ENCODE measurements at places on chromosomes 3 and 15.
A peak's percentile ranks its signal among the peaks of the same experiment; 100 is the strongest.

- no peak for DNase-seq
Measured at GRCh38 chr3:132925256-132925930, 112.8 kb upstream of the TMEM108 start.

- DNase-seq = no peak
Measured at GRCh38 chr3:47376393-47376792, 4.4 kb upstream of the PTPN23 start.

DNA sequence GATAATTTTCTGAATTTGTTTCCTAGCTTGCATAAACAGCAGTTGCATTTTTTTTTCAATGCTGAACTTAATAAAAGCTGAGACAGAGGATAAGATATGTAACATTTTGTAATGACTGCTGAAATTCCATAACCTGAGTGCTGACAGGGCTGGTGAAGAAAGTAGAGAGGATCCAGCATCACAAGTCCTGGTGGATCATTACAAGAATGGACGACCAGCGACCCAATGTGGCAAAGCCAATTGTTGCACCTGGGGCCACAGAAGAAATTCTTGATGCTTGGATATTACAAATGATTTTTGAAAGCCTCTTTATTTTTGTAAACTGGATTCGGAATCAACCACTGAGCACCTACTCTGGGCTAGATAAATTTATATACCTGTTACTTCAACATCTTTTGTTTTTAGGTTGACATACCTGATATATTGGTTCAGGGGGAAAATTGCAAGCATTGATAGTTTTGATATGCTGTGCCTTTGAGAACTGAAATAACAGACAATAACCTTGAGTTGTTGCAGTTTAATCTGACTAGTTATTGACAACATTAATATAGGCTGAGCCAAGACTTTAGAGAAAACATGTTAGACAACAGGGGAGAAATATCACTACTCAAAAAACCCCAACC lies 3.9 kb upstream of the ACTL6A start:
- DNase-seq = peak; percentile 21

GRCh38 chr3:48614044-48614443 lies 4.6 kb upstream of the UQCRC1 start:
- DNase-seq = peak; percentile 33

GRCh38 chr15:40243126-40243810 lies 4.4 kb downstream of the PAK6 start:
- no peak for DNase-seq

GRCh38 chr3:186588632-186589031 lies 18.1 kb downstream of the DNAJB11 start:
- no peak for DNase-seq

GRCh38 chr15:33968224-33968623 lies at the start of gene CHRM5:
CHRM5 (plus strand) TSS chr15:33968497; CDS start chr15:34062718, 94,221 bp downstream.
- no peak for DNase-seq

DNA sequence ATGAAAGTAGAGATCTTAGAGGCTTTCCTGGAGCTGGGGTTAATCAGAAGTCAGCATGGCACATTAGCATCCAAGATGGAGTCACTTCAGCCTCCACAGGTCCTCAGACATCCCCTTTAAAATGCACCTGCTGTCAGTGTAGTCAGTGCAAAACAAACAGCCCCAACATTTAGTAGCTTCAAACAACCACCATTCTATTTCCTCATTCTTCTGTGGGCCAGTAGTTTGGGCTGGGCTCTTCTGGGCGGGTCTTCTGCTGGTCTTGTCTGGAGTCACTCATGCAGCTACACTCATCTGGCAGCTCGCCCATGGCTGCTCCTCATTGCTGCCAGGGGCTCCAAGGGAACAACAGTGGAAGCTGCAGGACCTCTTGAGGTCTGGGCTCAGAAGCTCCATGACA lies 99.9 kb downstream of the TLE3 start:
- no peak for DNase-seq

DNA sequence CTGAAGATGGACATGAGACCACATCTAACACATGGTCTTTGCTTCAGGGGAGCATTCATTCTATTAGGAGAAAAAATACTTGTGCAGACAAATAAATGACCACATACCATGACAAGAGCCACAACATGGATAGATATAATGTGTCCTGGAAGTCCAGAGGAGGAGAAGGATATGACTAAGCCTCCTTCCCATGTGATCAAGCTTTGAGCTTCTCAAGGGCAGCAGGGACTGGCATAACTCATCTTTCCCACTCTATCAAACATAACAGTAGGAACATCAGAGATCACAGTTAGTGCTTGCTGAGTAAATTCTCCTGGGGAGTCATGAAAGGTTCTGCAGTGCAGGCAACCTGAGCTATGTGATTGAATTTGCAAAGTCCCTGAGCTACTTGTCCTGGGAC lies 86.0 kb upstream of the LPP start:
- no peak for DNase-seq

DNA sequence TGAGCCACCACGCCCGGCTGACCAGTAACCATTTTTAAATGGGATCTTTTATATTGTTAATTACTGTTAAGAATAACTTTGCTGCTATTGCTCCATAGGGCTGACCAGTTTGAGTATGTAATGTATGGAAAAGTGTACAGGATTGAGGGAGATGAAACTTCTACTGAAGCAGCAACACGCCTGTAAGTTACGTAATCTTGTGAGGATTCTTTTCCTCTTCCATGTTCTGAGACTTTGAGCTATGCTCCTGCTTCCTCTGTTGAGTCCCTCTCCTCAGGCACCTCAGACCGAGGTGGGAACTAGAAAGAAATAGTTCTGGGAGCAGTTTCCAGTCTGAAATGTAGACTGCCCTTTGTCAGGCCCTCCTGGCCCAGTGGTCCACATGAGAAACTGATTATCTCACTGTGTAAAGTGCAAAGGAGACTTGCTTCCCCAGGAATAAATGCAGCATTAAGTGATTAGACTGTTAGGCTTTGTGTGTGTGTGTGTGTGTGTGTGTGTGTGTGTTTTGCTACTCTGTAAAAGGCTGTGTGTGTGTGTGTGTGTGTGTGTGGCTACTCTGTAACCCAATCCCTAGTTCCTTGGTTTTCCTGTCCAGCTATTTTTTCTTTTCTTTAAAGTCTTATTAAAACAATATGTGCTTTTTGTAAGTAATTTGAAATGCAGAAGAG lies 5.2 kb downstream of the POLR2H start:
- DNase-seq = no peak

- no peak for DNase-seq
Measured at GRCh38 chr3:160822936-160823335, 66.9 kb downstream of the PPM1L start.

GRCh38 chr3:136343873-136344555 lies 93.9 kb downstream of the PCCB start:
- DNase-seq = peak; percentile 87

DNA sequence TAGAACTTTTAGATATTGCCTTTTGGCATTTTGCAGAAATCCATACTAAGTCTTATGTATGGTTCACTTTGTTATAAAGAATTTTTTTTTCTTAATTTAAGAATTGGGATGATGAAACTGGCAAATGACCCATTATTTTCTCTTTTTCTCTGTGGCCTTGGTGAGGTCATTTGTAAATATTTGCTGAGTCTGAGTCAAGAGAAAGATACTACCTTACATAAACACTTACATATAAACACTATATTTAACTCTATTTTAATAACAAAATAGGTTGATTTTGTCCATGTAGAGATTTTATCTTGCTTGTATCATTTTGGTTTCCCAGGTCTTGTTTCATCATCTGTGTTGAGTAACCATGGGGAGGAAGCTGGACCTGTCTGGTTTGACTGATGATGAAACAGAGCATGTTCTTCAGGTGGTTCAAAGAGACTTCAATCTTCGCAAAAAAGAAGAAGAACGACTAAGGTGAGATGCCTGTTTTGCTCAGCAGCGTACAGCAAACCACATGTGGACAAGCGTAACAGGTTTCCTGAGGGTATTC lies 91.1 kb downstream of the MYRIP start:
- no peak for DNase-seq

DNA sequence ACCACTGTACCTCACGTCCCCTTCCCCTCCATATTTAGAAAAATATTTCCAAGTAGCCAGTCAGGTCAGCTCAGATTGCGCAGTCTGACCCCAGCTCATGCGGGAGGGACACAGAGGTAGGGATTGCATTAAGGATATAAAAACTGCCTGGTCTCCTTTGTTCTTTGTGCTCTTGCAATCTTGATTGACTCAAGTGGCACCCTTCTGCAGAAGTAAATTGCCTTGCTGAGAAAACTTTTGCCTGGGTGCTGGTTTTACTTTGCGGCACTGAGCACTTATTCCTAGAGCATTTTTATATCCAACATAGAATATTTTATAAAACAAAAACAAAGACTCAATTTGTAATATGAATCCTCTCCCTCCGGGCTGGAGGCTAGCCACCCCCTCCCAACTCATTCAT lies 54.8 kb downstream of the BTD start:
- no peak for DNase-seq

DNA sequence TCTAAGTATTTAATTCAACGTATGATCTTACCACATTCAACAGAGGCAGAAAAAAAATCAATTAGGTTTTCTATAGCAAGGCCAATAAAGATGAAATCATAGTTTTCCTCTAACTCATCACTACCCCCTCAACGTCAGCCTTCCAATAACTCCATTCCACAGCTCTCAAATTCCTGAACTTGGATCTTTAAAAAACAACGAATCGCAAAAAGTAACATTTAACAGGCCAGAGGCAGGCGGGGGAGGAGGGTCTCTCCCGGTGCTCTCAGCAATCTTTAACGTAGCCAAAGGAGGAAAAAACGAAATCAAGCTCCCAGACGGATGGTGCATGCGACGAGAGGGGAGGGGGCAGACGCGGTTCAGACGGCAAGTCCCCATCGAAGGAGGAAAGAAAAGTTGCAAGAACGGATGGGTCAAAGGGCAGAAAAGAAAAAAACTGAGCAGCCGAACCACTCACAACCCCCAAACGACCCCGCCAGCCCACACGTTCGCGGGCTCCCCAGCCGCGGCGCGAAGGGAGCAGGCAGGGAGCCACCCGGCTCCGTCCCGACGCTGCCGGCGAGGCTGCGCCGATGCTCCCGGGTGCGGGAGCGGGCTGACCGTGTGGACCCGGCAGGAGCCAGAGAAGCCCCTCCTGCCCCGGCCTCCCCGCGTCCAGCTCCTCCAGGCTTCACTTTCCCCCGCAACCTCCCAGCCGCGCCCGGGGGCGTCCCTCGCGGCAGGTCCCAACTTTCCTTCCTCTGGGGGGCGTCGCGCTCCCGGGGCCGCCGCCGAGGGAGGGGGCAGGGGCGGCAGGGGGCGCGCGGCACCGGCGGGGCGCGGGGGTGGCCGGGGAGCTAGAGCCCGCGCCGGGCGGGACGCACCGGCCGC lies 703 bp downstream of the PEAK1 start:
- DNase-seq = no peak

DNA sequence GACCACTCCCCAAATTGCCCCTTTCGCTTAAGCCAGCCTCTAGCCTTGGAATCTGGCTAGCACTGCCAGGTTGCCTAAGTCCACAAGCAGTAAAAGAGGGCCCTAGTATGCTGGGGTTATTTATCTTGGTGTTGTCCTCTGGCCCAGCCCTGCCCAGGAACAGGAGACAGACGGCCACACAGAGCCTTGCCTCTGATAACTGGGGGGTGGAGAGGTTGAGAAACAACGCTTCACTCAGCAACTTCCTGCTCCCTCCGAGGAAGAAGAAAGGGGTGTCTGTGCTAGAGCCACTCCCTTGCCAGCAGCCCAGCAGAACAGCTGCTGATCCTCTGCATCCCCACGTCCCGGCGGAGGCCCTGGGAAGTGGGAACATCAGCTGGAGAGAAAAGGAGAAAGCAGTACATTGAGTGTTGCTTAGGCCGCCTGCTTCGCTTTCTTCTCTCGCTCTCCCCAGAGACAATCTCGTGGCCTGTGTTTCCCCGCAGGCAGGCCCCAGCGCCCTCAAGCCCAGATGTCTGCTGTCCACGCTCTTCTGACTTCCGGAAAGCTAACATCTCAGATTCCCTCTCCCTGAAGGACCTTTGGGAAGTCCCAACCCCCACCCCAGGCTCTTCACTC lies 22.6 kb upstream of the C3orf70 start:
- no peak for DNase-seq

DNA sequence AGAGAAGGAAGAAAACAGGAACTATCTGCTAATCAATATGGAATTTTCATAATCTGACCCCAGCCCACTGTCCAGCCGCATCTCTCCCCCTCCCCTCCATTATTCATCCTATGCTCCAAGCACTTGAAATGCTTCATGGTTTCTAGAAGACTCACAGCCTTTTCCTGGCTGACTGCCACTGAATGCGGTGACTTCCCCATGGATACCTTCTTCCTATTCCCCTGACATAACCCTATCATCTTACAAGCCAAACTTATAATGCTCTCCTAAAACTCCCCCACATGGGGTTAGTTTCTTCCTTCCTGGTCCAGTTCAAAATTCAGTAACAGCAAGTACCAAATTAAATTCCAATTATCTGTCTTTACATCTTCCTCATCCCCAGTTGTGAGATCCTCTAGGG lies 31.2 kb upstream of the PTX3 start:
- DNase-seq = no peak

- DNase-seq = no peak
Measured at GRCh38 chr3:139309061-139309591, 34.7 kb upstream of the MRPS22 start.

DNA sequence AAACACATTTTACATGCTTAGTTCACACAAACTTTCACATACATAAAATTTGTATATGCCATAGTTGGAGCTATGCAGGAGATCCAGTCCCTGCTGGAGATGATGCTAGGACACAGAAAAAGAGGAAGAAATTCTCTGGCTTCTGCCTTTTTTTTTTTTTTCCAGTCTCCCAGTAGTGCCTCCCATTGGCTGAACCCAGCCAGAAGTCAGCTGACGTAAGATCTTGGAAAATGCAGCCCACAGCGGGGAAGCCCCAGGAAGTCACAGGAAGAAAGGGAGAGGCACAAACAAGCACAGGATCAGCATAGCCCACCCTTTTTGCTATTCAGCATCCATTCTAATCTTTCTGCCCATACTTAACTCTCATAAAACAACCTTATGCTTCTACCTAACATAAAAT lies 38.5 kb downstream of the SCN11A start:
- no peak for DNase-seq

GRCh38 chr3:153972862-153973261 lies 148.3 kb upstream of the ARHGEF26 start:
- no peak for DNase-seq

DNA sequence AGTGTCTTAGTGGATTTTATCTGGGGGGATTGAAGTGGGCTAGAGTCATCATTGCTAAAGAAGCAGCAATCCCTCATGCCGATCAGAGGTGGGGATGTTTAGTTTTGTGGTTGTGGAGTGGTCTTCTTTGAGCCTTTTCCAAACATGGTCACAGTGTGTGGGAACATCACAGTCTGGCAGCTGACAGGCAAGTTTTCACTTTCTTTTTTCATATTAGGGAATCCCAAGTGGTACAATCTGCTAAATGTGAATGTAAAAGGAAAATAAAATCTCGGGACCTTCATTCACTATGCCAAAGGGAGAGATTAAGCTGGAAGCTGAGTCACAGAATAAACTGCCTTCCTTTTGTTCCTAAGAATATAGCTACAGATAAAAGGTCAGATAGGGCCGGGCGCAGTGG lies 10.4 kb upstream of the CX3CR1 start:
- DNase-seq = no peak

- no peak for DNase-seq
Measured at GRCh38 chr3:30516238-30516637, 90.2 kb upstream of the TGFBR2 start.

GRCh38 chr15:67114846-67115585 lies 49.6 kb downstream of the SMAD3 start:
- no peak for DNase-seq

- no peak for DNase-seq
Measured at GRCh38 chr3:188215129-188215528, 61.2 kb downstream of the LPP start.

All from AG04449 (cell line).